ENCODE measurements at places on chromosomes 2 and 18.

DNA sequence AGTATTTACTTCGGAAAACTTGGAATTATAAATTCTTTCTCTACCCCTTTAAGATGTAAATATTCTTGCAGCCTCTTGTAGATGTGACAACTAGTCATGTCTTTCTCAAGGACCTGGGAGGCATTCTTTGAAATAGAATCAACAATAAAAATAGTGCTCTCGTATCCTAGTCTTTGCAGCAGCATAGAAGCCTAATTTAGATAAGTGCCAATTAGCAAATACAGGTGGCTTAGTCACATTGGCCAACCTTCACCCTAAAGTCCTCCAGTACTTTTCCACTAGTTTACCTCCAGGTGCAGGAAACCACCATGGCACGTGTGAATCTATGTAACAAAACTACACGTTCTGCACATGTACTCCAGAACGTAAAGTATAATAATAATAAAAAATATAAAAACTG lies 3.5 kb upstream of the ZSWIM2 start:
- no peak for DNase-seq

- DNase-seq, result no peak
Observed at GRCh38 chr2:4980995-4981394, 711.2 kb upstream of the SOX11 start.

DNA sequence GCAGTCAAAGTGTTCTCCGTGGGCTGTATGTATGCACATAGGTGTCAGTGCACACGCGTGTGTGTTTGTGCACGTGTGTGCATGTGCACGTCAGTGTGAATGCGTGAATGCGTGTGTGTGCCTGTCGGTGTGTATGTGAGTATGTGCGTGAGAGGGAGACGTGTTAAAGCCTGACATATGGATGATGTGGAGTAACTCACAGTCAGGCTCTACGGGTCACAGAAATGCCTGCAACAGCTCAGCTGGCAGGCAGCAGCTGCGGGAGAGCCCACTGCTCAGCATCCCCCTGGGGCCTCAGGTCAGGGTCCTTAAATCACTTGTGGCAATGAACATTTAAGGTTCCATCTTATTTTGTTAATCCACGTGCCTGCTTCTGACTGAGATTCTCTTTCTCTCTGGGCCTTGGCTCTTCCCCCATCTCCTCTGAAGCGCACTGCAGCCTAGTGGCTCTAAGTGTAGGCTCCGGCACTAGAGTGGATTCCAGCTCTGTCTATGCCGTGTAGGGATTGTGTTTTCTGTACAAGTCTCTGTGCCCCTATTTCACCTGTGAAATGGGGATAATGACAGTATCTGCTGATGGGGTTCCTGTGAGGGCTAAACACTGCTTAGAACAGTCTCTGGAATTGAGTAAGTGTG lies 63.0 kb downstream of the DYSF start:
- DNase-seq, result no peak

DNA sequence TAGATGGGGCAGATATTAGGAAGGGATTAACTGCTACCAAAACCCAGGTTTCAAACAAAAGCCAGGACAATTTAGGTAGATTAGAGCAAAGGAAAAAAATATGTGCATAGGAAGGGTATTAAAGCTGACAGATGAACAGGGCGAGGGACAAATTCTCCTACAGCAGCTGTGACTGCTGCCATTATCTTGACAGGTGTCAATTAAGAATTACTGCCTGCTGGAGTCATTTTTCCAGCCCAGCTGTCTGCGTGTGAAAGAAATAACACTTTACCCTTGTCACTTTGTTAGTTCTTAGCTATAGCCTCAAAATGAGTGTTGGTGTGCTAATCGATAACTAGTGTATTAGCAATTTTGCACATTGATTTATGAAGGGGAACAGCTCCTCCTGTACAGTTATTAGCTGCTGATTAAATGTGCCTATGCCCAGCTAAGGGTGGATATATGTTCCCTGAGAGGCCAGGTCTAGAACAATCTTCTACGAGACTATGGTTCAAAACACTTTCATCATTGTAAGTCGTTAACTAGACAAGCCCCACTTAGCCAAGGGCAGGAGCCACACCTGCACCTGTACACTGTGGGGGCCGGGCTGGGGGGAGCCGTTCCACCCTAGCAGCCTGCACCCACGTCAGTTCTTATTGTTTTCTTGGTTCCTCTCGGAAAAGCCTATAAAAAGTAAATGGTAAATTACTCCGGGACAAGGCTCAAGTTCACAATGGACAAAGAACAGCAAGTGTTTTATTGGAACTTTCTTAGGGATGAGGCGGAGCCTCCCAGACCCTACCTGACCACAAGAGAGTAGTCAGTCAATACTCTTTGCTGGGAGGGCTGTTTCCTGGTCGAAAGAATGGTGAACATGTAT lies 7.7 kb downstream of the TSHZ1 start:
- DNase-seq, result no peak

- DNase-seq, result no peak
Observed at GRCh38 chr18:75244351-75245313, 34.0 kb downstream of the TSHZ1 start.

GRCh38 chr2:7022492-7023385 lies 105.5 kb downstream of the RNF144A start:
- peak; percentile 49 for DNase-seq

DNA sequence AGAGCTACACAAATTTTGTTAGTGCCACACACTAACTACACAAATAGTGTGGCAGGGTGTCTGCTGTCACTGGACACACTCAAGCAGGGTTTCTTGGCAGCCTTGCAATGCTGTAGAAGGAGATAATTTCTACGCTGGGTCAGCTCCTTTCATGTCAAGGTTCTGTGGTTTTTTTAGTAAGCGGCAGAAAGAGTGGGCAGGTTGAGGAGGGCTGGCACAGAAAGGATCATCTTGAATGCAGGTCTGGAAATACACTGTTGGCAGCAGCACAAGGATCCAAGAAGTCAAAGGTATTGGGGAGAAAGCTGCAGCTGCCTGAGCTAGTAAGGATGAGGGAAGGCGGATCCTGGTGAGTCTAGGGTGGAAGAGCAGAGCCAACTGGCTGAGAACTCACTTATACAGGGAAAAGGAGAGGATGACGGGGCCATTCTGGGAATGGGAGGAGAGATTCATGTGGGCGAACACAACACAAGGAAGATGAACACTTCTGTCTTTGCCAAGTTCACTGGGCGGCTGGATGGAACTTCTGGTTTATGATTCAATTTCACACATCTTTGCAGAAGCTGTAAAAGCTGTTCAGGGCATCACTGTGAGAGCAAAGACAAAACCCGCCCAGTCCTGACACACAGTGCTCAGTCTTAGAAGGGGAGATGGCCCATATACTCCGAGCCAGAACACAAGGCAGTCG lies 16.9 kb upstream of the CYRIA start:
- no peak for DNase-seq

- no peak for DNase-seq
Observed at GRCh38 chr2:65728477-65729180, 296.2 kb upstream of the SPRED2 start.

All from pons (tissue), 1 donor.